Muscle of back (tissue), 13 donors: ENCODE measurements at places on chromosomes 5 and 9. TPM values are rescaled to one million over a fixed set of nuclear protein-coding genes. Genes with fewer than 3 reads are reported as not detected.

DNA sequence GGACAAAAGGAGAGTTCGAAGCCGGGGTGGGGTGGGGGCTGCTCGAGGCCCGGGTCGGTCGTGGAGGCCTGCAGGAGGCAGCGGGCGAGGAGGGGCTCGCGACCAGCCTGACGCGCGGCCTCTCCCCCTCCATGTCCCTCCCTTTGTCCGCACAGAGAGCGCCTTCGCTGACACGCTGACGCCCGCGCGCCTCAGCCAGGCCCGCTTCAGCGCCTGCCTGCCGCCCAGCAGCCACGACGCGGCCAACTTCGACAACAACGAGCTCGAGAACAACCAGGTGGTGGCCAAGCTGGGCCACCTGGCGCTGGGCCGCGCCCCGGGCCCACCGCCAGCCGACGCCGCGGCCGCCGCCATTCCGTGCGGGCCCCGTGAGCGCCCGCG is 42.2 kb downstream of the NEURL1B start:
- DNase-seq = no peak

- no peak for DNase-seq
Observed at GRCh38 chr9:91087462-91087759, 274.3 kb downstream of the AUH start.

Gene TAF7
- 97.2 TPM for polyA plus RNA-seq

DNA sequence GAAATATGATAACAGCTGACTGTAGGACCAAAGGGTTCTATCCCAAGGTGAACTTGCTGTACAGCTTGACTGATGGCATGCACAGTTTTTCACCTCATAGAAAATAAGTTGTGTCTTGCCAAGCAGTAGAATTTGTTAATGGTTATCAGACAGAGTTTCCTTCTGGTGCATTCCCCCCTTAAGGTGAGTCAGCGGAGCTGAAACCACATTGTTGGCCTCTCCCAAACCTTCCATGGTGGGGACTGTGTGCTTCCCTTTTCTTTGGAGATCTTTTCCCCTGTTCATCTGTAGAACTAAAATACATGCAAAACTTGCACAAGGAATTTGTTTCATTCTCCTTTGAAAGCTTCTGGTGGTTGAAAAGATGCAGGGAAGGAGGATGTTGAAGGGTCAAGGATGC is 179.8 kb downstream of the FGF1 start:
- DNase-seq = no peak

DNA sequence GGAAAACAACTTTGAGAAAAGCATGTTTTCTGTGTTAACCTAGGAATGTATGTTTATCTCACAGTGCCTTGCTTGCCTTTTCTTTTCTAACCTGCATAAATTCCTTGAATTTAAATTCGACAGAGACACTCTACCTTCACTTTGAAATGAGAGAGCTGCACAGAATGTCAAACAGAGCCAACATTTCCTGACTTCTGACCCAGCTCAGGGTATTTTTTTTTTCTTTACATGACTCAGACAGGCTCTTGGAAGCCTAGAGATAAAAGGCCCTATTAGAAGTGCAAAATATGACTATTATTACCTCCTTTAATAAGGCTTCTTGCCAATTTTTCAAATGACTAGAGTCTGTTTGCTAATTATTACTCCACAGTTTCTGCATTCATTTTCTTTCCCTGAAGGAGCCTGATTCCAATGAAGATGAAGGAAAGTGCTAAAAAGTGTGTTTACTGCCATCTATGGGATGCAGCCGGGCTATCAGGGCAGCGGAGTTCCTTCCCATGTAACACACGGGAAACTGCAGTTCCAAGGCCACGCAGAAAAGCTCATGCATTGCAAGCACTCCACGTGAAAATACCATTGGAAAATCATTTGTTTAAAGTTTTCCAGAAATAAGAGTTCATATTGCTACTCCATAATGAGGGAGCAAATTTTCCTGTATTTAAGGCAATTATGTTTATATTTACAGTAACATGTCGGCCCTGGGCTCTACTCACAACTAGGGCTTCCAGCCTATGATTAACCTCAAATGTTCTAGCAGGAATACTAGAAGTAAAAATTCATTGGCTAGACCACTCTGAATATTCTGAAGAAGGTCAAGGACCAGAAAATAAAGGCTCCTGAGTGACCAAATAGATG is 485.6 kb downstream of the ZSWIM6 start:
- peak; percentile 39 for DNase-seq

GRCh38 chr5:125372694-125373631 is 626.5 kb upstream of the ZNF608 start:
- DNase-seq = no peak

DNA sequence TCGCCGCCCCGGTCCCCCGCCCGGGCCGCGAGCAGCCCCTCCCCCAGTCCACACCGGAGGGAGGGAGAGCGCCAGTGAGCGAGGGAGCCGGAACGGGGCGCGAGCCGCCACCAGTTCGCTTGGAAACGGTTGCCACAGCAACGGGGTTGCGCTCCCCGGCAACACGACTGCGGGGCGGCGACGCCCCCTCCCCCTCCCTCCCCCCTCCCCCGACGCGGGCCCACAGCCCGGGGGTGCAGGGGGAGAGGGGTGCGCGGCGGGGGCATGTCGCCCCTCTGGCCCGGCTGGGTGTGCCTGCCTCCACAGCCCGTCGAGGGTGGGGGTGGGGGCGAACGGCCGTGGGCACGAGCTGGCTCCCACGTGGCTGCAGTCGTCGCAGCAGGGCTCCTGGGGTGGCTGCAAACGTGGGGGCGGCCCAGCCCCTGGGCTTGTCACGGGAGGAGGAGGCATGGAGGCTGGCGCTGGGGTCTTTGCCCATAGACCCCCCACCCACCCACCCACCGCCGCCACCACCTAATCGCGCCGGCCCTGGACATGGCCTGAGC is 524 bp downstream of the PRR7 start:
- peak; percentile 77 for DNase-seq

Gene ATP10B
- polyA plus RNA-seq = 0.65 TPM

- peak; percentile 27 for DNase-seq
Observed at GRCh38 chr5:23208959-23209431, 298.4 kb upstream of the PRDM9 start.

- no peak for DNase-seq
Observed at GRCh38 chr9:128164307-128164885, 4.3 kb downstream of the BBLN start.

GRCh38 chr5:111013011-111013410 is 58.5 kb upstream of the TSLP start:
- no peak for DNase-seq

- DNase-seq = no peak
Observed at GRCh38 chr9:131584858-131585257, 39.5 kb downstream of the PRRT1B start.

Gene FAM114A2
- polyA plus RNA-seq = 24.0 TPM

Gene FAM221B
- polyA plus RNA-seq = not detected

Gene FBXL17
- 18.6 TPM for polyA plus RNA-seq

- DNase-seq = no peak
Observed at GRCh38 chr9:8600914-8601680, 801.5 kb upstream of the DMAC1 start.

Gene KCNN2
- 8.1 TPM for polyA plus RNA-seq

GRCh38 chr5:35626108-35626507 is 8.4 kb downstream of the SPEF2 start:
- peak; percentile 9 for DNase-seq

GRCh38 chr5:10702040-10702629 is 58.9 kb downstream of the DAP start:
- no peak for DNase-seq

Gene SV2C
- 0.04 TPM for polyA plus RNA-seq

DNA sequence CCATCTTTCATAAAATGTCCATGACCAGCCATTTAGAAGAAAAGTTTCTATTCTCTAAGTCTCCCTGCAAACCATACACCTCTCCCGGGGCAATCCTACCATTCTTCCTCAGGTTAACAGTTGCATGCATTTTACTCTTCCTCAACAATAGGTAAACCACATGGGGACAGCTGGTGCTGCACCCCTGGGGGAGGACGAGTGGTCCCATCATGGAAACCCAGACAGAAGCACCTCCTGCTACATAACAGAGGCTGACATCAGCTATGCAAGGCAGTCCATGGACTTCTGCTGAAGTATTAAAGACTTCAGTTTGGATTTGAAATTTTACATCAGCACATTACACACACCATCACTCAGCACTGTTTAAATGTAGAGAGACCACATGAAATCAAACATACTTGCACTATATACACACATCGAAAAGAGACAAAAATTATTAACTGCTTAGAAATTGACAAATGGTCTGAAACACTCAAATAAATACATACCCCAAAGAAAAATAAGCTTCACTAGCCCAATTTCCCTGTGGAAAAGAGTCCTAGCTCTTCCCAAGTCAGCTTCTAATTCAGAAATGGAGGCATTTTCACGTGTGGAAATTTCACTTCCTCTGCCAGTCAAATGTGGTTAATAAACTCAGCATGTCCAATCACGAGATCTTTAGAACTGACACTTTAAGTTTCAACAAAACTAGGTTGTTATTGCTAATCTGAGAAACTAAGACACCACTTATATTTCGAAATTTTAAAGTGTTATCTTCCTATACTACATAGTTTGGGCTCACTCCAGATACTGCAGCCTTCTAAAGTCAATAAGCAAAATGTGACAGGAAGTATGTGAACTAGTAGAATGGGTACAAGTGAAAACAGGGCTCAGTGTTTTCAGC is 173.4 kb downstream of the ROR2 start:
- DNase-seq = no peak

- peak; percentile 46 for DNase-seq
Observed at GRCh38 chr5:82045554-82046275, 73.9 kb downstream of the ATG10 start.

Gene PLGRKT
- polyA plus RNA-seq = 31.4 TPM

Gene IL33
- 33.8 TPM for polyA plus RNA-seq

- peak; percentile 17 for DNase-seq
Observed at GRCh38 chr9:90325913-90326653, 316.5 kb downstream of the DIRAS2 start.

Gene MLANA
- polyA plus RNA-seq = 11.0 TPM

DNA sequence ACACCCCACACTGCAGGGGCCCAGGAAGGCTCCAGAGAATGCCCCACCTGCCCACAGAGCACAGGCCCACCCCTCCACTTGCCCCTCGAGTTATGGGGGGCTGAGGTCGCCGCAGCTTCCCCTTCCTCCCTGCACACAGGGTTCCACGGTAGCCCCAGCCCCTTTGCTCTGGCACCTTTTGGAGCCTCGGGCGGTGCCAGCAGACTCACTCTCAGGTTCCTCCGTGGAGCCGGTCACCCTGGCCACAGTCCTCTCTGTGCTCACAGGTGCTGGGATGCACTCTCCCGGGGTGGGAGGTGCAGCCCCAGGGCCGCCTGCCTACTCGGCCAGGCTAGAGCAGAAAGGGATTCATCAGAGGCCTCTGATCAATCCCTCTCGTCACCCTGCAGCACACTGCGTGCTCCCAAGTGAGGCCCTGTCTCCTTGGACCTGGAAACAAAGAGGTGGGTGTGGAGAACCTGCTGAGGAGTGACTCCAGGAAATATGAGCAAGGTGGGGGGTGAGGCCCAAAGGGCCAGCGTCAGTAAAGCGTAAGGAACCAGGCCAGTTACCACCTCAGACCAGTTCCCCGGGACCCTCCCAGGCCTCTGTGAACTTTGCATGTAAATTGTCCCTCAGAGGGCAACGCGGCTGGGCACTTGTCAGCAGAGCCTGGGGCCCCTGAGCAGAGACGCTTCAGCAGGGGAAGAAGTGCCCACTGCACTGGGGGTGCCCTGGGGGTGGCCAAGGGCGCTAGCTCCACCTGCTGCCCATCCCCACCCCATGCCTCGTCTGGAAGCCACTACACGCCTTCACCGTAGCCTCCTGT is 167.8 kb downstream of the OLFM1 start:
- no peak for DNase-seq

Gene GARIN3
- polyA plus RNA-seq = not detected

Gene BASP1
- 31.5 TPM for polyA plus RNA-seq

DNA sequence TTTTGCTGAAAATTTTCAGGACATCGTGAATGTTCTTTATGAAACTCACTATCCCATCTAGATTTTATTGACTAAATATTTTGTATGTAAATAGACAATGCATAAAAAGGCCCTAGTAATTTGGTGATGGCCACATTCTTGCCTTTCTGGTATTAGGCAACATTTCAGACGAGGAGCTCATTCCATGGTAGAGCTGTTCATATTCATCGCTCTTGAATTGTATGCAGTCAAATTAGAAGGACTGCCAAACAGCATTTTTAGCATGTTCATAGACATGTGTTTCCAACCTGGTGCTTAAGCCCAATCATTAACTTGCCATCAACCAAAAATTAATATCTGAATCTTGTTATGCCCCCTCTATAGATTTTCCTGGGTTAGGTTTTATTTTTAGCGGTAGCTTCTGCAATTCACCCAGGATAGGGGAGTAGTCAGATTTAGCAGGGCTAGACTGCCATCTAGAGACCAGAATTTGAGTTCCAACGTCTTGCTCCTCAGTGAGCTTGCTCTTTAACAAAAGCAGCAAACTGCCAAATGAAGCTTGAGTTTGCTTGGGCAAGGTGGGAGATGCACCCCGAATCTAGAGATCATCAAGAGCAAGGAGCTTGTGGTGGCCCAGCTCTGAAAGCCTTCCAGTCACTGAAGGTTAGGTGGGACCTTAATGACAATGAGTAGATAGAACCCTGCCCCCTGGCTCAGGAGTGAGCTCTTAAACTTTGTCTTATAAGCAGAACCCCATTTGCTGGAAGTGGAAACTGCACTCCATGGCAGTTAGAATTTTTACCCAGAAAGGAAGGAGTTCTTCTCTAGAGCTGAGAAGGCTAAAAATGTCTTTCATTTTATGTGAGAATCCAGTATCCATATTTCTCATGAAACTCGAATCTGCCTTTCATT is 456.2 kb downstream of the RASEF start:
- DNase-seq = peak; percentile 89

Gene REEP2
- polyA plus RNA-seq = 17.6 TPM

Gene FBP1
- 1.1 TPM for polyA plus RNA-seq

GRCh38 chr5:41517909-41518308 is 7.5 kb upstream of the PLCXD3 start:
- no peak for DNase-seq

Gene EPB41L4B
- polyA plus RNA-seq = 7.9 TPM

GRCh38 chr9:88468226-88468625 is 66.8 kb upstream of the NXNL2 start:
- no peak for DNase-seq

DNA sequence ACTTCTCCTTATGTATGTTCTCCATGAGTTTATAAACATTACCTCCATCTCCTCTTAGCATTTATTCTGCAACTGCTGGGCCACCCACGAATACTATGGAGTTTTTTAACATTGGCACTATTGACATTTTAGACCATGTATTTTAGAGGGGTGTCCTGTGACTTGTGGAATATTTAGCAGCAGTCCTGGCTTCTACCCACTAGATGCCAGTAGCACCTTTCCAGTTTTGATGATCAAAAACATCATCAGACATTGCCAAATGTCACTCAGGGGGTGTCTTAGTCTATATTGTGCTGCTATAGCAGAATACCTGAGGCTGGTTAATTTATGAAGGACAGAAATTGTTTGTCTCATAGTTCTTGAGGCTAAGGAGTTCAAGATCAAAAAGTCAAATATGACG is 187.5 kb upstream of the RORB start:
- no peak for DNase-seq

Gene ZNF658
- polyA plus RNA-seq = 6.3 TPM

Gene LRRC70
- 3.2 TPM for polyA plus RNA-seq
